ENCODE measurements at places on chromosomes 11 and 22.

DNA sequence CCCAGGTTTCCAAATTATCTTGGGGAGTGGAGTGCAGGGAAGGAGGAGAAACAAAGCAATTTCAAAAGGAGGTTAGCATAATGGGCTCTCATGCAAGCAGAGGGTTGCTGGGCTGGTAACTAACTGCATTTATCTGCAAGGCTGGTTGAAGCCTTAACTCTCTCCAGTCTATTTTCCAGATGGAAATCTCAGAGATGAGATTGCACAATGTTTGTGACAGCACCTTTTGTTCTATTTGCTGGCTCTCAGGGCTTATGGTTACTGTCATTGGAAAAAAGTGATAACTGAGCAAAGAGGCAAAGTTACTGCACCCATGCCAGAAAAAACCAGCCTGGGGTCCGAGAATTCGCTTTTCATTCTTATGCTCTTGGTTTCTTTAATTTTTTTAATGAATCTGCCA lies 33.2 kb downstream of the ABCC8 start:
- no peak for DNase-seq

DNA sequence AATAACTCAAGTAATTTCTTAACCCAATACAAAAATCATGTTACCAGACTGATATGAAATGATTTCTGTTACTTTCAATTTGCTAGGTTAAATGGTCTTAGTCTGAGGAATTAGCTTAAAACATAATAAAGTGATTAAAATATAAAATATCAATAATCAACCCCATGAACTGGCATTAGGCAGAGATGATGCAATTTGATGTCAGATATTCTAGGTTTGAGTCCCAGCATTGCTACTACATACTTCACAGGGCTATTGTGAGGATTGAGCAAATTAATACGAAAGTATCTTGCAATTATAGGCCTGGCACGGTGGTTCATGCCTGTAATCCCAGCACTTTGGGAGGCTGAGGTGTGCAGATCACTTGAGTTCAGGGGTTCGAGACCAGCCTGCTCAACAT lies 66.5 kb downstream of the PICALM start:
- DNase-seq = no peak

DNA sequence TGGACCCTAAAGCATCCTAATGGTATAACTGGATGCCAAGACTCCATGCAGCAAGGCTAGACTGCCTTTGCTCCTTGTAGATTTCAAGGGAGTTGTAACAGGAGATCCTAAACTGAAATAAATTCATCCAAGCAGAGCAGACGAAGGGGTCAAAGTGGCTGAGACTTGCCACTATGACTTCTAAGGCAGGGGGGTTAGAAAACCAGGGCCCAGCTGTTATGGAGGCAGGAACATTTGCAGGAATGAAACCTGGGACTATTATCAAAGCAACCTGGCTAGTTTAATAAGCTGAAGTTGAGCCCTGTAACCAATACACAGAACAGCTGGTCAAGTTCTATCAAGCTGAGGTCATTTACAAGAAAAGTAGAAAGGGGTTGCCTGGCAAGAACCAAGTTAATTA lies 122.2 kb upstream of the TRPC6 start:
- DNase-seq = no peak

GRCh38 chr11:20617346-20618005 lies 18.1 kb downstream of the SLC6A5 start:
- no peak for DNase-seq

DNA sequence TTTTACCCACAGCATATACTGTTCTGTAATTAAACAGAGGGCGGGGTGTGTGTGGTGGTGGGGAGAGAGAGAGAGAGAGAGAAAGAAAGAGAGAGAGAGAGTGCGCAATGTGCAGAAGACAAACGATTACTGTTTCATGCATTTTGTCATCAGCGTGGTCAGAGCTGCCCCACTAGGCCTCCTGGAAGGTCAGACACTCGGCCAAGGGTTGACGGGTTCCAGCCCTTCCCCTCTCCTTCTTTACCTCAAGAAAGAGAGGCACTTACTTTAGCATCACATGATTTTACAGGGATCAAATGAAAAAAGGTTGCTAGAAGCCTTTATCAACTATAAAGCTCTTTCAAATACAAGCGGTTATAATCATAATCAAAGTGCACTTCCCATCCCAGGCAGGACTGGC lies 269.2 kb upstream of the SORL1-AS1 start:
- DNase-seq = no peak

Measured in RCC 7860 (cell line).